ENCODE measurements at places on chromosomes 12 and 14.

GRCh38 chr12:114913871-114914801, 230.2 kb upstream of the TBX3 start:
- DNase-seq: no peak

DNA sequence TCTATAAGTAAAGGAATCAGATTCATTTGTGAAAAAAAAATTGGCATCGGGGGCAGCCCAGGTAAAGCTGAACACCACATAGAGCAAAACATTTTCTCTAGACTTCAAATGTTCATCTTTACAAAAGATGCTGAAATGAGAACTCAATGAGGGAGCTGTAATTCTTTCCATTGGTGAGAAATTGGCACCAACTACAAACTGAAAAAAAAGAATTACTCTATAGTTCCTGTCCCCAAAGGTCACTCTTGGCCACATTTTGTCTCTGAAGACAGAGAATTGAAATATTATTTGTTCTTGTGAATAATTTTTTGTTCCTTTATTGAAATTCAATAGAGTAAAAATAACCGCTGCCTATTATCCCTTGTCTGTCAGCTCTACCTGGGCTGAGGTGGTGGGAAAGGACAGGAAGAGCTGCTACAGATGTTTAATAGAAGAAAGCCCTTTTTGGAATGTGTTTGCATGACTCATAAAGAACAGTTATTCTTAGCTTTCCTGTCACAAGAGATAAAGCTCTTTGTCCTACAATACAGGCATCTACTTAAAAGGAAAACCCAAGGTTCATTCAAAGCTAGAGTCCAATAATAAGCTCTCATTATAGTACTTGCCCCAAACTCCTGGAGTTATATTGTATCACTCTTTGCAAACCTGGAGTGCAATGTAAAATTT, 380.1 kb upstream of the KITLG start:
- no peak for DNase-seq

DNA sequence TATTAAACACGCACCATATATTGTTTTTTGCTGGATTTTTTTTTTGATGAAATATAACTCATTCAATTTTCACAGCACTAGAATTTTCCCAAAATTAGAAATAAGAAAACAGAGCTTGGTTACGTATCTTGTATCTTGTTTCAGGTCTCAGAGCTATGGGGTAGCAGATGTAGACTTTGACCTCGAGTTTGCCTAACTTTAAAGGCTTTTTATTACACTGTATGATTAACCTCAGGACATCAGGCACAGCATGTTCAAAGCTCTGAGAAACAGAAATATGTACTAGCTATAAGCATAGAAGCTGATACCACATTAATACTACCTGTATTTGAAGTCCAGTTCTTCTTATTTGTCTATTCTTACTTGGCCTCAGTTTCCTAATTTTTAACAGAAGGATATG, 171.9 kb upstream of the KITLG start:
- no peak for DNase-seq

GRCh38 chr12:4133029-4133428, 140.5 kb upstream of the CCND2 start:
- DNase-seq: no peak

DNA sequence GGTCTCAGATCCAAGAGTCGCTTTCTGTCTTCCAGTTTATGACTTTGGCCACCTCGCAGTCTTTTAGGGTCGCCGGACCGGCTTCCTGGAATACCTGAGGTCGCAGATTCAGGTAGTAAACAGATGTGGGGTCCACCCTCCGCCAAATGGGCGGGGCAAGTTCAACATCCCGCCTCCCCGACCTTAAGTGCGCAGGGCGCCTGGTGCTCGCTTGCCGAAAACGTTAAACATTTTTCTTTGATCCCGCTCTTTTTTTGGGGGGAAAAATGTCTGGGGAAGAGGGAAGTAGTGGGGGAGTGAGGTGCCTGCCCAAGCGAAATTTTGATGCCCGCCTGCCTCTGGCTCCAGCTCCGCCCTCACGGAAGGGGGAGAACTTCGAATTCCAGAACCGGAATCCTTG, 73.9 kb upstream of the TBX5 start:
- DNase-seq: no peak

- DNase-seq: no peak
Measured at GRCh38 chr14:78697341-78697740, 527.2 kb downstream of the NRXN3 start.

- no peak for DNase-seq
Measured at GRCh38 chr12:51827925-51828818, 20.3 kb downstream of the FIGNL2 start.

- no peak for DNase-seq
Measured at GRCh38 chr12:124695861-124696260, 128.4 kb upstream of the NCOR2 start.

- DNase-seq: no peak
Measured at GRCh38 chr12:40971911-40972310, 216.2 kb upstream of the PDZRN4 start.

All from posterior cingulate gyrus (tissue), 11 donors.